ENCODE measurements at places on chromosomes 11 and 22.

GRCh38 chr11:83744620-83745192 is 458.5 kb upstream of the CCDC90B start:
- no peak for DNase-seq

- no peak for DNase-seq
These were observed 21.8 kb upstream of the IL17REL start for GRCh38 chr22:50034126-50035081.

- no peak for DNase-seq
These were observed 169.0 kb upstream of the GRK3 start for GRCh38 chr22:25395468-25395867.

GRCh38 chr22:19900707-19901436 is 40.7 kb upstream of the COMT start:
- DNase-seq, result no peak

- DNase-seq, result no peak
These were observed 154.6 kb downstream of the DSCAML1 start for GRCh38 chr11:117642396-117642795.

DNA sequence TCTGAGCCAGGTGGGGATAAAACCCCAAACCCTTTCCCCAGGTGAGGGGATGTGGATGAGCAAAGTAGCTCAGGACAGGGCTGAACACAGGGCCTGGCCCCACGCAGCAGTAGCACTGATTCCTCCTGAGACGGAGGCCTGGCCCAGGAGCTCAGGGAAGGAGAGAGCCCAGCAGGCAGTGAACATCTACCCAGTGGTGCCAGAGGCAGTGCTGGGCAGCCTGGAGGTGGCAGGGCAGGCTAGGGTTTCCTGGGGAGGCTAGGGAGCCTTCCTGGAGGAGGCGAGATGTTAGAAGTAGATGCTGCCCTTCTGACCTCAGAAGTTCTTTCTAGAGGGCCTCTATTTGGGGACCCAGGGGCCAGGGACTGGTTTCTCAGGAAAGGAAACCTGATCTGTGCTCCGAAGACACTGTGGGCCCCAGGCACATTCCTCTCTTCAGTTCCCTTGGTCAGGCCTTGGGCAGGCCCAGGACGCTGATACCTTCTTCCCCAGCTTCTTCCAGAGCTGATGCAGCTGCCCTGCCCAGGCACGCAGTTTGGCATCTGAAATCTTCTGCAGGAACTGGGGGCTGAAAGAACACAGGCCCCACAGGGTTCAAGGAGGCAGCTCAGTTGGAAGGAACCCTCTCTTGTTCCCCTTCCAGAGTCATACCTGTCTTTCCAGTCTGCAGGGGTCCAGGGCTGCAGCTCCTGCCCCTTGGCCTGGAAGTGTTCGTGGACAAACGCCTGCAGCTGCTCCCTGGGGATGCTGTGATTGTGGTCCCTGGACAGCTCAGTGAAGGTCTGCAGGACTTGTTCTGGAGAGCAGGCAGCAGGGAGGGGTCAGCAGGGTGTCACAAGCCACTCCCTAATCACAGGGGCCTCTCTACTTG is 16.8 kb downstream of the TREH start:
- no peak for DNase-seq

- no peak for DNase-seq
These were observed 242.1 kb downstream of the LUZP2 start for GRCh38 chr11:24738972-24739371.

DNA sequence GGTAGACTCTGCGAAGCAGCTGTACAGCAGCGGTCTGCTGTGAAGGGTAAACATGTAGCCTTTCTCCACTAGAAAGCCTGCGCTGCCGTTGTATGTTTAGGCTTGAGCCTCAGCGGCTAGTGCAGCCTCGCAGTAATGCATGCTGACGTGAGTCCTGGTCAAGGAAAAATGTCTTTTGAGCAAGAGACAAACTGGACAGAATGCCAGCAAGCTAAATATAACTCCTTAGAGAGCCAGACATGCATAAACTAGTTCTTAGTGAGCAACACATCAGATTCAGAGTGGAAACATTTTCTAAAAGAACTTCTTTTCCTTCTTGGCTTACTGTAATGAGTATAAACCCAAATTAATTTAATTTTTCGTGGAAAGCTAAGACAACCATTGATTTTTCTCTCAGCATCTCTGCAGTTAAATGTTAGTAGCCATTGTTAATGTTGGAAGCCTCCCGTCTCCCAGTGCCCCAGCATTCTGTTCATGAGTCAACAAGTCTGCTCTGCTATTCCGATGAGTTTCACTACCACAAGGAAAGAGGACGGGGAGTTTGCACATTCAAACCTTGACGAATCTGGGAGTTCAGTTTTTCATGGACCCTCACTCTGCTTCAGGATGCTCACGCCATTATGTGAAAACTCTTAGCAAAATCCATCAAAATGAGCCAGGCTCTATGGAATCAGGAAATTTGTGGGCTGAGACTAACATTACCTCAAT is 51.4 kb downstream of the JAM3 start:
- DNase-seq, result no peak

- DNase-seq, result no peak
These were observed 25.1 kb downstream of the TSG101 start for GRCh38 chr11:18501629-18502028.

GRCh38 chr22:37618674-37619073 is 10.0 kb downstream of the GGA1 start:
- DNase-seq, result no peak

GRCh38 chr22:34842630-34843029 is 223.3 kb upstream of the ISX start:
- DNase-seq, result no peak

- DNase-seq, result no peak
These were observed 69.5 kb upstream of the MYO18B start for GRCh38 chr22:25672289-25673084.

- no peak for DNase-seq
These were observed 3.5 kb downstream of the PHLDB1 start for GRCh38 chr11:118610773-118611432.

GRCh38 chr22:37433786-37434185 is 6.5 kb upstream of the ELFN2 start:
- DNase-seq, result no peak

GRCh38 chr11:29129844-29130243 is 887.0 kb downstream of the KCNA4 start:
- DNase-seq, result peak; percentile 10

- DNase-seq, result no peak
These were observed 36.0 kb downstream of the TTLL1 start for GRCh38 chr22:43053176-43053575.

DNA sequence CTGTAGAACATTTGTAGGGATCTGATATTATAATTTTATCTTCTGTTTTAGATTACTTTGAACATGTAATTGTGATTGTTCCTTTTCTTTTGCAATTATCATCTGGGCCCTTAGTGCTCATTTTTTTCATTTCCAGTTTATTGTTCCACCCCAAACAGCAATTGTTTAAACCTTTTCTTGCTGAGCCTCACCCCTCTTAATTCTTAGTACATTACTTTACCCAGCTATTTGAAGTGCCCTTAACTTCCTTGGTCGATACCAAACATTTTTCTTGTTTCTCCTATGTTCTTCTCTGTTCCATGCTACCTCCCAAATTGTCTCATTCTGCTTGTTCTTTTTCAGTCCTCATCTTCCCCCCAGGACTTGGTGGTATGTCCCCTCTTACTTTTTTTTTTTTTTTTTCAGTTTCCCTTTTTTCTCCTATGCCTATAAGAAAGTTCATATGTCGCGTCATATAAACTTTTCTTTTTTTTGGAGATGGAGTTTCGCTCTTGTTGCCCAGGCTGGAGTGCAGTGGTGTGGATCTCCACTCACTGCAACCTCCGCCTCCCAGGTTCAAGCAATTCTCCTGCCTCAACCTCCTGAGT is 3.5 kb downstream of the CUL5 start:
- no peak for DNase-seq

DNA sequence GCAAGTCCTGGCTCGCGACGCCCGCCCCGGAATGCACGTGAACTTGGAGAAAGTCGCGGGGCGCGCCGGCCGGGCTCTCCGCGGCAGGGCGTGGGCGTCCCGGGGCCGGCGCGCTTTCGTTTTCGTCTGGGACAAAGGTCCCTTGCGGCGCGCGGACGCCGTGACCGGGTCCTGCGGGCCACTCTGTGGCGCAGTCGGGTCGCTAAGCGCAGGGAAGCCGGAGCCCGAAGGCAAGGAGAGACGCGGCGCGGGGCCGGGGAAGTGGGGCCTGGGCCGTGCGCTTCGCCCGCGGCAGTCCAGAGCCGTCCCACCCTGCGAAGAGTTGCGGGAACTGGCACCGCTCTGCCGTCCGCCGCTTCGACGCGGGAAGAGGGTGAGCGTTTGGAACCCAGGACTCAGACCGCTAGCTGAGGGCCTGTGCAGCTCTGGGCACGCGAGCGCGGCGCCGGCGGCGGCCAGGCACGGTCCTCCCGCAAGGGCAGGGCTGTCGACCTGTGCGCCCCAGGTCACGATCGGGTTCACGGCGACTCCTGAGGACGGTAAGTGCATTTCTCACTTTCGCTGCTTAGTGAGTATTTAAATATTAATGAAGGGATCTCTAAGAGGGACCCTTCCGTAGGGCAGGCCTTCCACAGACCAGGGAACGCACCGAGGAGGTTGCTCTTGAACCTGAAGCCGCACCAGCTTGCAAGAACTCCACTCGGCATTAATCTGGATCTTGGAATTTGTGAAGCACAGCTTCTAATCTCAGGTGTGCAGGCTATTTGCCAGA is 78.0 kb upstream of the PPARA start:
- DNase-seq, result no peak

DNA sequence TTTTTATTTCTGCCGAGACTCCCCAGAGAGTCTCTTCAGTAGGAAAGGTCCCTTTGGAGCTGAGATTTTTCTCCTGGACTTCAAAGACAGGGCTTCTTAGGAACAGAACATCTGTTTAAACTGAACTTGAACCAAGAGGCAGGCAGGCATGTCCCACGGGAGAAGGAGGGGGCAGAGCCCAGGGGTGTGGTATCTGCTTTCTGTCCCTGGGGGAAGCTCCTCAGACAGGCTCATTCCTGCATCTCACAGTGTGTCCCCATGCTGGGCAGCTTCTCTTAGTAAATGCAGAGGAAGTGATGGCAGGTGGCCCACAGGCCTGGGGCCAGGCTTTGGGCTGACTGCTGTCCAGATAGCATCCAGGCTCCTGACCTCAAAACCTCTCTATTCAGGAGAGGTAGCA is 47.3 kb downstream of the TSPAN18 start:
- no peak for DNase-seq

DNA sequence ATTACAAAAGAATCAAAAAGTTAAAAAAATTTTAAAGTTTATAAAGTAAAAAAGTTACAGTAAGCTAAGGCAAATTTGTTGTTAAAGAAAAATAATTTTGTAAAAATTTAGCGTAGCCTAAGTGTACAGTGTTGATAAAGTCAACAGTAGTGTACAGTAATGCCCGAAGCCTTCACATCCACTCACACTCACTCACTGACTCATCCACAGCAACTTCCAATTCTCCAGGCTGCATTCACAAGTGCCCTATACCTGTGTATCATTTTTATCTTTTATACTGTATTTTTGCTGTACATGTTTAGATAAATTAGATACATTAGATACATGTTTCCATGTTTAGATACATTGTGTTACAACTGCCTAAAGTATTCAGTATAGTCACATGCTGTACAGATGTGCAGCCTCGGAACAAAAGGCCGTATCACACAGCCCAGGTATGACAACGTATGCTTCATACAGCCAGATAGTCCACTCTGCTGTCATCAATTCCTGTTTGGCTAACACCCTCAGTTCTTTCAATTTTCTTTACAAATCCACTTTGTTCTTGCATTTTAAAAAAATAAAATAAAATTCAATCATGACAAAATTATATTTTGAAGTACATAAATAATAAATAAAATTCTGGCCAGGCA is 80.7 kb downstream of the RBFOX2 start:
- no peak for DNase-seq

DNA sequence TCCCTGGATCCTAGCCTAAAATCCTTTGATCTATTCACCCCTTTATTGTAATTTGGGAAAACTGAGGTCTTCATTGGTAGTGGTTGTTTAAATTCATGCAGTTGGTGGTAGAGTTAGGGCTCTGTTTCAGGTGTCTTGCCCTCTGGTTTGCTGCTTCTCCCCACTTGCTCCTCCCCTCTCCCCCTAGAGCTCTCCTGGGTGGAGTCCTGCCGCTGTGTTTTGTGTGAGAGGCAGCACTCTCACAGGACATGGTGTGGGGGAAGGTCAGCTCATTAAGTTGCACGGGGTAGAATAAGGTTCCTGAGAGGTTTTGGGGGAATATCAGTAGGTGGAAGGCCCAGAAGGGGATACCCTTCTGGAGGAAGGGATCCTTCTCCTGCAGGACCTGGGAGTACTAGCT is 98.1 kb upstream of the NECTIN1 start:
- no peak for DNase-seq

GRCh38 chr11:72860592-72860991 is 46.4 kb downstream of the ATG16L2 start:
- no peak for DNase-seq

GRCh38 chr11:118604566-118604965 is 2.8 kb upstream of the PHLDB1 start:
- no peak for DNase-seq

GRCh38 chr11:61168042-61168688 is 6.9 kb upstream of the VPS37C start:
- DNase-seq, result no peak

DNA sequence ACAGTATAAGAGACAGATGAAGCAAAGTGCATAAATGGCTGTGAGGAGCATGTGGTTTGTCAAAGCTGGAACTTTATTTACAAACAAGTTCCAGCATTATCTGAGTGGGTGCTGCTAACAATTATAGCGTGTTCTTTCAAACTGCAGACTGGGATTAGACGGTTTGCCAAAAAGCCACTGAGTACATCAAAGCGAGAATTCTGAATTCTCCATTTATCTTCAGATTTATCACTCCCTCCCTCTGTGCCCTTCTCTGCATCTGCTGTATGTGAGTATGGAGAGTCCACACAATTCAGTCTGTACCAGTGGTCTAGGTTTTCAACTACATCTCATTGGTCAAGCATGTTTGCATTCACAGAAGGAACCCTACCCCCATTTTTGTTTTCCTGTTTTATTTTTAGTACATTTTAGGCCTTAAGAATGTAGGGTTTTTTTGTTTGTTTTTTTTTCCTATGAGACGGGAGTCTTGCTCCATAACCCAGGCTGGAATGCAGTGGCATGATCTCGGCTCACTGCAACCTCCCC is 18.1 kb upstream of the INCENP start:
- no peak for DNase-seq

- DNase-seq, result no peak
These were observed 14.1 kb downstream of the IL10RA start for GRCh38 chr11:118000067-118000849.

- DNase-seq, result no peak
These were observed 732 bp upstream of the PC start for GRCh38 chr11:66958956-66959274.
